K562 (cell line): ENCODE measurements at places on chromosomes 1 and 21. TPM values are rescaled to one million over a fixed set of nuclear protein-coding genes. Genes with fewer than 3 reads are reported as not detected.
A peak's percentile ranks its signal among the peaks of the same experiment; 100 is the strongest.

DNA sequence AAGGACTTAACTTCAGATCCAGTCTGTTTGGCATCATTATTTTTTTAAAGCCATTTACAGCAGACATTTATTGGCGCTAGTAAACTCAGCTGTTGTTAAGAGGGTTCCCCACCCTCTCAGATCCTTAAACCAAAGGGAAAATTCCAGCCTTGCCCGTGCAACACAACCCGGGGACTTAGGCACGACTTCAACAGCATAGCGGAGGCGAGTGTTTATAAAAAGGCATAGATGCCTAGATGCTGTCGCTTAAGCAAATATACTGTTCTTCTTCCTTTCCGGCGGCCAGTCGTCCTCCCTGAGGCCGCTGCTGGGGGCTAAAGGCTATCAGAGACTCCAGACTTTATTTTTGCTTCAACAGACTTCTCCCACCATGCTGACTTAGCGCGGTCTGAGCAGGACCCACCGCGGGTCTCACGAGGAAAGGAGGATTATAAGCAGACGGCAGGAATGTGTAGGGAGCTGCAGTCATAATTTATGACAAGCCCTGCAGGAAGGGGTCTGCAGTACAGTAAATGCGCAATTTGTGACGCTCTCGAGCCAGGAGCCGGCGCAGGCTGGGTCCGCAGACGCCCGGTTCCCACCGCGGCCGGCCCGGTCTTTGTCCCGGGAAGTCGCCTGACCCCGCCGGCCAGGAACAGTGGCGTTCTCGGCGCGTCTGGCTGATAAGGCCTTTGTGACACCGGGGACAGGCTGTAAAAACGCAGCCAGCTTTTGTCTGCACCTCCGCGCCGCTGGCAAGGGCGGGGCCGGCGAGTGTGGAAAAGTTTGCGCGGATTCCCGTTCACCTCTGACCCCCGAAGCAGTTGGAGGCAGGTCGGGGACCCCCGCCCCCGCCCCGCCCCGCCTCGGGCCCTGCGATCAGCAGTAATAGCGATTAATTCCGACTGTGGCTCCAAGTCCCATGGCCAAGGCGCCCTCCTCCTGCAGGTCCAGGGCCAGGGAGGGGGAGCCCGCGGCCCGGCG, 61.2 kb upstream of the ARHGEF16 start:
- DNase-seq, result no peak
- H3K4me3 ChIP-seq, result no peak overlapping the region
- H3K27ac ChIP-seq, result no peak overlapping the region
- H3K36me3 ChIP-seq, result no peaks in the 10 kb centered on the region
- H3K27me3 ChIP-seq, result peaks cover 90% of the 10 kb centered on the region
- H3K4me1 ChIP-seq, result peaks cover 10% of the 10 kb centered on the region

DNA sequence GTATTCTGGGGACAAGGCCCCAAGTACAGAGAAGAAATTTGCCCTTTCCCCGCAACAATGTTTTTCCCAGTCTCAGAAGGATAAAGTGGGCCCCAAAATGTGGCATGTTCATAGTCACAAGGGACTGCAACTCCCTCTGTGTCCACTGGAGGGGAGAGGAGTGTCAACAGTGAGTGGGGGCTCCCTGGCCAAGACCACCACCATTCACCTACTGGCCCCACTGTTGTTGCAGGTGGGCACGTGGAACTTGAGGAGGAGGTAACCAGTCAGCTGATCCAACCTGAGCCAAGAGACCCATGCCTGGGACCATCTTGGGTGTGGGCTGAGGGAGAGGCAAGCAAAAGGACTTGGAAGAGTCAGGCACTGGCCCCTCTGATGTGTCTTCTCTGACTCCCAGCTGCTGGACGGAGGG, 777 bp downstream of the NUDT17 start:
- H3K36me3 ChIP-seq, result peaks cover 54% of the 10 kb centered on the region
- H3K27ac ChIP-seq, result peak overlapping the region; percentile 59
- H3K4me3 ChIP-seq, result peak overlapping the region; percentile 54
- peaks cover 20% of the 10 kb centered on the region for H3K4me1 ChIP-seq
- H3K27me3 ChIP-seq, result no peaks in the 10 kb centered on the region
- DNase-seq, result peak; percentile 65

GRCh38 chr1:245707941-245708340, 553.2 kb downstream of the KIF26B start:
- no peak overlapping the region for H3K27ac ChIP-seq
- no peak overlapping the region for H3K4me3 ChIP-seq
- no peaks in the 10 kb centered on the region for H3K36me3 ChIP-seq
- no peak for DNase-seq
- H3K27me3 ChIP-seq, result peaks cover 31% of the 10 kb centered on the region
- H3K4me1 ChIP-seq, result peaks cover 5% of the 10 kb centered on the region; the same call in 1 of the 2 replicates

DNA sequence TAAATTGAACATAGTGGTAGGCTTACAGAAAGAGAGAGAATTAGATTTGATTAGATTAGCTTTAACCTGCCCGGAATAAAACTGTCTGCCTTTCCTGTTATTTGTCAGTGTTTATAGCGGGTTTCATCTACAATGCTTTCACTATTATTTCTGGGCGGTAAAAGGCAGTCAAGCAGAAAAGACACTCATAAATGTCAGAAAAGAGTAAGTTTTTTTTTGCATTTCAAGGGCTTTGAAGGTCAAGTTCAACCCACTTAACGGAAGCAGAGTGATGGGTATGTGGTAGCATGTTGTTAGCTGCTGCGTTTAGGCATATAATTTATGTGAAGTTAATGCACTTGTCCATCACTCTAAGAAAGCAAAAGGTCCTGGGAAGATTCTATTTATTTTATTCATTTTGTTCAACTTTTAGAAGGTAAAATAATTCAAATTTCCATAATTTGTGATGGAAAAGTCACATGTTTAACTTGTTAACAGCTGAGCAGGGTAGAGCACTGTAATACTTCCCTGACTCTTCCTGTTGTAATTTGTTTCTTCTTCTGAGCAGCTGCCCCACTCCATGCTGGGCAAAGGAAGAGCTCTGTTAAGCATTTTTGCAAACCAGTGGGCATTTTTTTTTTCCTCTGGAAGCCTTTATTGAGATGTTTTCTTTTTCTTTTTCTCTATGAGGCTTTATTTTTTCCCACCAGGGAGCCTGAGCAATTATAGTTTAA, 220.1 kb downstream of the ST6GALNAC3 start:
- H3K36me3 ChIP-seq, result no peaks in the 10 kb centered on the region
- H3K27ac ChIP-seq, result no peak overlapping the region
- DNase-seq, result no peak

GRCh38 chr1:181417915-181418314, 65.4 kb upstream of the CACNA1E start:
- H3K4me1 ChIP-seq, result peaks cover 6% of the 10 kb centered on the region; the same call in 1 of the 2 replicates
- H3K27ac ChIP-seq, result no peak overlapping the region
- no peaks in the 10 kb centered on the region for H3K36me3 ChIP-seq
- H3K27me3 ChIP-seq, result peaks cover 13% of the 10 kb centered on the region

GRCh38 chr21:41677671-41678015, 89.2 kb downstream of the RIPK4 start:
- H3K4me1 ChIP-seq, result peaks cover 14% of the 10 kb centered on the region
- H3K27me3 ChIP-seq, result peaks cover 46% of the 10 kb centered on the region
- H3K36me3 ChIP-seq, result no peaks in the 10 kb centered on the region

DNA sequence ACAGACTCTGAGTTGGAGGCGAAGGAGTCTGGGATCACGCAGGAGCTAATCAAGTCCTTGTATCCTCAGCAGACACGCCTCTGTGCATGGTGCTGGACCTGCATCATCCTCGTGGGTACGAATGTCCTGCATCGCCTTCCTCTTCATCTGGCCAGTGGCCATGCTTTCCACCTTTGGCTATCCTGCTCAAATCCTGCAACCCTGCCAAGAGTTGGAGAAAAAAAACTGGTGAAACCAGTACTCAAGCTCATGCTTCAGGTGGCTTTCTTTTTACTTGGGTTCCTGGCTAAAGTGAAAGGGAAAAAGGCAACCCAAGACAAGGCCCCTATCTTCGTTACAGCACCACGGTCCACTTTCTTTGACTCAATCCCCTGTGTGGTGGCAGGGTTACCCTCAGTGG, 8.9 kb downstream of the SETSIP start:
- no peak overlapping the region for H3K4me3 ChIP-seq
- no peak for DNase-seq
- H3K36me3 ChIP-seq, result no peaks in the 10 kb centered on the region
- H3K27ac ChIP-seq, result no peak overlapping the region

- no peaks in the 10 kb centered on the region for H3K4me1 ChIP-seq
- H3K36me3 ChIP-seq, result no peaks in the 10 kb centered on the region
- DNase-seq, result no peak
- H3K4me3 ChIP-seq, result no peak overlapping the region
Measured at GRCh38 chr1:242890192-242890741, 364.8 kb downstream of the CEP170 start.

GRCh38 chr1:67815303-67816094, 17.8 kb downstream of the GNG12 start:
- no peak for DNase-seq
- H3K36me3 ChIP-seq, result no peaks in the 10 kb centered on the region
- no peak overlapping the region for H3K27ac ChIP-seq

- no peaks in the 10 kb centered on the region for H3K27me3 ChIP-seq
- H3K4me3 ChIP-seq, result no peak overlapping the region
- DNase-seq, result no peak
- H3K4me1 ChIP-seq, result no peaks in the 10 kb centered on the region
- H3K36me3 ChIP-seq, result no peaks in the 10 kb centered on the region
Measured at GRCh38 chr1:194052514-194053338, 866.3 kb upstream of the B3GALT2 start.

Gene C1orf226
- 0.56 and 0.88 TPM in 2 replicates for polyA plus RNA-seq

Gene MECR
- polyA plus RNA-seq, result 58.6 and 61.2 TPM in 2 replicates

Gene PRKAA2
- not detected in 2 replicates for polyA plus RNA-seq

Gene TSEN15
- 91.3 and 104 TPM in 2 replicates for polyA plus RNA-seq

Gene HMGCL
- polyA plus RNA-seq, result 23.2 and 24.6 TPM in 2 replicates
